Stimulated activated CD8-positive, alpha-beta memory T cell treated with anti-CD3 and anti-CD28 coated beads, Interleukin-2, amount 100 ng/mL, for 48 hours (primary cell): ENCODE measurements at places on chromosomes 12 and 14.

DNA sequence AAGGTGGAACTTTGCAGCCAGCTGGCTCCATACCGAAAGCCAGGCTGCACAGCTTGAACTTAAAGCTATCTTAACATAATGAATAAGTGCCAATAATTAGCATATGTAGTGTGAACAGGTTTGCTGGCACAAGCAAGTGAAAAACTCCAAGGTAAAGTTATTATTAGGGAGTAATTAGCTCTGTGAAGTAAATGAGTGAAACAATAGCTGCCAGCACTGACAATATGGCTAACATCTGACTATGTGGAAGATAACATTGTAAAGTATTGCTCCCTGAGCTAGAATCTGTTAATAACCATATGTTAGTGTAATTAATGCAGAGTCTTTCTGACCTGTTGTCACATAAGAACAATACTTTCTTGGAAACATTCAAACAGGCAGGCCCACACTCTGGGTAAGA, 246.4 kb downstream of the SOX5 start:
- no peak for DNase-seq

DNA sequence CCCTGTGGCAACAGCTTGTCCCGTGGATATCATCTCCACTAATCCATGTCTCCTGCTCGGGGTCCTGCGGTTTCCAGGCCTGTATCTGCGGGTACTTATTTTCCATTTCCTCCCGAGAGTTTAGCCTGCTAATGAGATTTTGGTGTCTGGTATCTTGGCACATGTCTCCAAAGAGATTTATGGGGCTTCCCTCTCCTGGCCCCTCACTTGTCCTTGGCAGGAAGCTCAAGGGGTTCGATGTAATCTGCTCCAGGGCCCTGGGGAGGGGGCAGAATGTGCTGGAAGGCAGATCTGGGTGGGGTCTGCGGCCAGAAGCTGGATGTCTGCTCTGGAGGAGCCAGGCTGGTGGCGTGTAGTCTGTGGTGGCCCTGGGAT, 85.7 kb downstream of the KIF26A start:
- no peak for DNase-seq

DNA sequence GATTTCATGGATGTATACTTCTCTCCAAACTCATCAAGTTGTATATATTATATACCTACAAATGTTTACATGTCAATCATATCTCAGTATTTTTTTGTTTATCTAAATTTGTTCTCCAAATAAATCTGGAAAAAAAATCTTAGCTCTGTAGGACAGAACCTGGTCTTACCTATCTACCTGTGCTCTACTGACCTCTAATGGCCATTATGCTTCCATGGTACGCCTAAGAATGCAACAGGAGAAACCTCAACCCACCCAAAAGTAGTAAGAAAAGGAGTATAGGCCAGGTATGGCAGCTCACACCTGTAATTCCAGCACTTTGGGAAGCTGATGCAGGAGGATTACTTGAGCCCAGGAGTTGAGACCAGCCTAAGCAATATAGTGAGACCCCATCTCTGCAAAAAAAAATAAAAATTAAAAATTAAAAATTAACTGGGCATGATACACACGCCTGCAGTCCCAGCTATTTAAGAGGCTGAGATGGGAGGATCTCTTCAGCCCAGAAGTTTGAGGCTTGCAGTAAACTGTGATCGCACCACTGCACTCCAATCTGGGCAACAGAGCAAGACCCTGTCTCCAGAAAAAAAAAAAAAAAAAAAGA, 8.7 kb downstream of the OR11H4 start:
- no peak for DNase-seq

GRCh38 chr12:100820314-100820713, 25.7 kb downstream of the ANO4 start:
- no peak for DNase-seq

GRCh38 chr14:76829013-76829365, 2.8 kb downstream of the LRRC74A start:
- no peak for DNase-seq

- no peak for DNase-seq
Observed at GRCh38 chr12:52508211-52508610, 12.0 kb downstream of the KRT5 start.

GRCh38 chr12:69698769-69699540, at the start of gene BEST3:
Gene BEST3, minus strand, starts transcription at chr12:69699303. Its CDS starts 1,505 bp downstream, at chr12:69697798.
- no peak for DNase-seq

GRCh38 chr12:117854339-117855012, 114.3 kb downstream of the KSR2 start:
- peak; percentile 34 for DNase-seq

- DNase-seq: no peak
Observed at GRCh38 chr12:66596199-66596598, 82.7 kb downstream of the GRIP1 start.

DNA sequence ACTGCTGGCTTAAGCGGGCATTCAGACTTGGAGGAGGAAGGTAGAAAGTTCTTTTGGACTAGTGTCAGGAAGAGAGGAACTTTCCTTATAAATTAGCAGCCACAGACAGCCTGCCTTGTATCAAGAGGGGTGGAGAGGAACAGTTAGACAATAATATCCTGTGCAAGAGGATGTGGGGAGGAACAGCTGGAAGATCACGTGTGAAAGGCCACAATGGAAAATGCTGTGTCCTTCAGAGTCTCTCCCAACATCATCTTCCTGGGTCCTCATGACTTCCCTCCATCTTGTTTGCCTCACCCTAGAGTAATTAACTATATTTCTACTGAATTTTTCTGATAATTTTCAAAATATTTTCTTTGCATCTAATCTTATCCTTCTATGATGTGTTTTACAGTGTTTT, 117.4 kb downstream of the MGAT4C start:
- DNase-seq: no peak

- no peak for DNase-seq
Observed at GRCh38 chr14:94583557-94583956, 2.3 kb downstream of the SERPINA5 start.

GRCh38 chr14:36397357-36397756, 76.9 kb upstream of the MBIP start:
- DNase-seq: no peak

DNA sequence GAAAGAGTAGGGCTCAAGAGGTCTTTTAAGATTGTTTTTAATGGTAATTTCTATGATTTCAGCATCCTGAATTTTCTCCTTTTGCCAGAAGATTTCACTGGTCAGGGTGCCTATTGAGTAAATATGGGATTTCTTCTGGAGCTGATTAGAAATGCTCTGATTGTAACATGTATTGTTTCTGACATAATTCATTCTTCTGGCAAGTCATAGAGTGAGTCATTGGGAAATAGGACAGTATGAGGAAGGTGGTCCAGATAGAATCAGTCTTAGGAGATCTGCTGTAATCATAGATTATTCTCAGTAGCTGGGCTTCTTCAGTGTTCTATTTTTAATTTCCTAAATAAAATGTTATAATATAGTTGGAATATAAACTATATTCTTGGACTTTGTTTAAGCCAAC, 182.0 kb upstream of the NAV3 start:
- DNase-seq: no peak

- no peak for DNase-seq
Observed at GRCh38 chr14:75864352-75864751, 117.4 kb downstream of the TGFB3 start.

DNA sequence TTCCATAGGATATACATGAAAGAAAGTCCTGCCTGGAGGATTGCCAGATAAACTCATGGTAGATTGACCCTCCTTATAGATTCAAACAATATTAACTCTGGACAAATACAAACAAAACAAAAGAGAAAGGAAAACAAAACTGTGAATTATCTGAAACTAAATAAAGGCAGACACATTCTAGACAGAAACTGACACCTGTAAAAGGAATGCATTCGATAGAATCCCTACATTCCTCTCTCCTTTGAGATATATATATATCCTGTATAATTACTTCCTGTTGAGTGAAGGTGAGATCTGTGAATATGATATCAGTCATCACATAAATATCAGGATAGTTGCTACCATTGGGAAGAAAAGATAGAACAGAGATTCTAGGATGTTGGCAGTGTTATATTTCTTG, 948.4 kb upstream of the ATXN7L3B start:
- DNase-seq: no peak
